Osteoblast (primary cell): ENCODE measurements at places on chromosomes 11 and 22. TPM values are rescaled to one million over a fixed set of nuclear protein-coding genes. Genes with fewer than 3 reads are reported as not detected.
A peak's percentile ranks its signal among the peaks of the same experiment; 100 is the strongest.

DNA sequence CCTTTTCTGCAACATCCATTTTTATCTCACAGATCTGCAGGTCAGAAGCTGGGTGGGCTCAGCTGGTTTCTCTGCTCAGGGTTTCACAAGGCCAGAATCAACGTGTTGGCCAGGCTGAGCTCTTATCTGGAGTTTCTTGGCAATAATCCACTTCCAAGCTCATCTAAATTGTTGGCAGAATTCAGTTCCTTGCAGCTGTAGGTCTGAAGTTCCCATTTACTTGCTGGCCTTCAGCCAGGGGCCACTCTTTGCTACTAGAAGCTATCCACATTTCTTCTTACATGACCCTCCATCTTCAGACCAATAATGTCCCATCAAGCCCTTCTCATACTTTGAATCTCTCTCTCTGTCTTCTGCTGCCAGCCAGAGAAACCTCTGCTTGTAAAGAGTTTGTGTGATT, 103.5 kb downstream of the WNT11 start:
- H3K4me1 ChIP-seq: no peaks in the 10 kb centered on the region
- no peaks in the 10 kb centered on the region for H3K36me3 ChIP-seq
- no peak overlapping the region for H3K27ac ChIP-seq

Gene RIN1
- total RNA-seq: 27.1 and 31.8 TPM in 2 replicates

Gene ST14
- under 0.01 TPM in 1 of 2 replicates, not detected in the other for total RNA-seq

Gene LAMTOR1
- 131 and 138 TPM in 2 replicates for total RNA-seq

Gene STK33
- 0.72 and 1.2 TPM in 2 replicates for total RNA-seq

- no peak overlapping the region for H3K27ac ChIP-seq
- no peak for DNase-seq
- no peaks in the 10 kb centered on the region for H3K4me1 ChIP-seq
- no peaks in the 10 kb centered on the region for H3K36me3 ChIP-seq
These were observed 8.4 kb downstream of the FXYD6 start for GRCh38 chr11:117868088-117868487.

Gene PARVB
- total RNA-seq: 24.5 and 29.3 TPM in 2 replicates

- no peaks in the 10 kb centered on the region for H3K4me1 ChIP-seq
- no peak overlapping the region for H3K4me3 ChIP-seq
- no peaks in the 10 kb centered on the region for H3K27me3 ChIP-seq
- no peak overlapping the region for H3K27ac ChIP-seq
These were observed 74.6 kb downstream of the CASP12 start for GRCh38 chr11:104823657-104824056.

Gene SC5D
- 63.7 and 93.7 TPM in 2 replicates for total RNA-seq

- H3K27me3 ChIP-seq: peaks cover 11% of the 10 kb centered on the region
- H3K4me1 ChIP-seq: no peaks in the 10 kb centered on the region
- no peak overlapping the region for H3K27ac ChIP-seq
- peak; percentile 4 for DNase-seq
These were observed 8.9 kb upstream of the FXYD2 start for GRCh38 chr11:117833401-117833891.

DNA sequence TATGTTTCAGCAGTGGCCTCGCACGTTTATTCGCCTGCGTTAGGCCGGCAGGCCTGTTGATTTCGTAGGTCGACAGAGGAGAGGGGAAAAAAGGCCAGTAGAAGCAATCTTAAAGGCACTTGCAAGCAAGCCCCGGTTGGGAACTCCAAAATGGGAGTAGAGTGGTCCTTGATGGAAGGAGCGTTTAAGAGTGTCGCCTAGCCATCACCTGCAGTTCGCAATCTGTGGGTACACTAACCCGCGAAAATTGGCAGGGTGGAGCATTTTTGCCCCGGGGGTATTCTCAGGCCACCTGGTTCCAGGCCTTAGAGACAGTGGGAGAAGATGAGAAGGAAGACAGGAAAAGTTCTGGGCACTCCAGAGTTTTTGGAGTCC, 1.1 kb downstream of the EWSR1 start:
- peak overlapping the region; percentile 100 for H3K27ac ChIP-seq
- H3K36me3 ChIP-seq: peaks cover 51% of the 10 kb centered on the region
- peak; percentile 49 for DNase-seq
- H3K4me1 ChIP-seq: peaks cover 48% of the 10 kb centered on the region
- H3K27me3 ChIP-seq: no peaks in the 10 kb centered on the region
- peak overlapping the region; percentile 98 for H3K4me3 ChIP-seq

DNA sequence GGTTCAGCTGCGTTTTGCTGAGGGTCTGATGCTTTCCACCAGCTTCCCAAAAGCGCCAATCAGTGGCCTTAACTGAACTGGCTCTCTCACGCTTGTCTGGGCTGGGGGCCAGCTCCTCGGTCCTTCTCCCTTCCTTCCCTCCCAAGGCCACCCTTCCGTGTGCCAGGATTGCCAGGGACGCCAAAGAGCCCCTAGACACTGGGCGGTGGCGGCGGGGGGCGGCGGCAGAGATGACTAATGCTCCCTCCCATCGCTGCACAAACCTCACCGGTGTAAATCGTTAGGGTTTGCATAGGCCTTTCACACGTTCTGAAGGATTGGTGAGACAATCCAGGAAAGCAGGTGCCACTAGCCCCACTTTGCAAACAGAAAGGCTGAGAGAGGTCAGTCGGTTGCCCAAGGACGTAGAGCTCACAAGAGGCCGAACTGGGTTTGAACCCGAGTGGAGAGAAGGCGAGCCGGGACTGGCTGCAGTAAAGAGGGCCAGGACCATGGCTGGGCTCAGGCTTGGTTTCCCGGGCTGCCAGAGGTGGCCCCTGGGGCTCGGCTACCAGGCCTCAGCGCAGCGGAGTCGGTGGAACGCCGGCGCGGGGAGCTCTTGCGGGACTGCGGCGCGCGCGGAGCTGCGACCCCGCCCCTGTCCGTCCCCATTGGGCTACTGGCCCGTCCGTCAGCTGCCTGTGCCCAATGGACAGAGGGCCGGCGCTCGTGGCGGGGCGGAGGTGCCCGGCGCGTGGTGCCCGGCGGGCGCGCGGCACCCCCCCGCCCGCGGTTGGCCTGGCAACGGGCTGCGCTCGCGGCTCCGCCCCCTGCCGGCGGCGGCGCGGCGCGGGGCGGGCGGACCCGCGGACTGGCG, 589 bp upstream of the GNAZ start:
- peaks cover 3% of the 10 kb centered on the region for H3K27me3 ChIP-seq
- no peak overlapping the region for H3K27ac ChIP-seq
- peak overlapping the region; percentile 71 for H3K4me3 ChIP-seq
- DNase-seq: peak; percentile 100
- no peaks in the 10 kb centered on the region for H3K36me3 ChIP-seq

Gene ROBO4
- total RNA-seq: 0.36 and 0.59 TPM in 2 replicates

GRCh38 chr22:38830026-38830844, 13.6 kb downstream of the NPTXR start:
- H3K27me3 ChIP-seq: no peaks in the 10 kb centered on the region
- H3K27ac ChIP-seq: no peak overlapping the region
- peaks cover under 1% of the 10 kb centered on the region for H3K4me1 ChIP-seq
- H3K4me3 ChIP-seq: no peak overlapping the region
- DNase-seq: peak; percentile 18

DNA sequence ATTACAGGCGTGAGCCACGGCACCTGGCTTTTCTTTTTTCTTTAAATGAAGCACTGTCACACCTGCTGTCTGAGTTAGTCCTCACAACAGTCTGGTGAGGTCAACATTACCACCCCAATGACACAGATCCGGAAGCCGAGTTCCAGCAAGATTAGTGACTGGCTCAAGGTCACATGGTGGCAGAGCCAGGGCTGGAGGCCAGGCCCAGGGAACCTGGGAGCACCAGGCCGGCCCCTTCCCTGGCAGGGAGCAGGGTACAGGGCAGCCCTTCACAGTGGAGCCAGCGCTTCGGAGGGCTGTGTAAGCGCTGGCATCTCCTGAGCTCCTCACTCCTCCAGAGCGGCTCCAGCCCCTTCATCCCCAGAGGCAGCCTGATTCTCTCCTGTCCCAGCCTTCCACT, 118.7 kb downstream of the ST3GAL4 start:
- H3K4me3 ChIP-seq: no peak overlapping the region
- no peaks in the 10 kb centered on the region for H3K4me1 ChIP-seq
- no peaks in the 10 kb centered on the region for H3K27me3 ChIP-seq
- no peak overlapping the region for H3K27ac ChIP-seq

Gene SIRT3
- 10.9 and 11.2 TPM in 2 replicates for total RNA-seq

Gene NNMT
- total RNA-seq: 1,091 and 1,196 TPM in 2 replicates

DNA sequence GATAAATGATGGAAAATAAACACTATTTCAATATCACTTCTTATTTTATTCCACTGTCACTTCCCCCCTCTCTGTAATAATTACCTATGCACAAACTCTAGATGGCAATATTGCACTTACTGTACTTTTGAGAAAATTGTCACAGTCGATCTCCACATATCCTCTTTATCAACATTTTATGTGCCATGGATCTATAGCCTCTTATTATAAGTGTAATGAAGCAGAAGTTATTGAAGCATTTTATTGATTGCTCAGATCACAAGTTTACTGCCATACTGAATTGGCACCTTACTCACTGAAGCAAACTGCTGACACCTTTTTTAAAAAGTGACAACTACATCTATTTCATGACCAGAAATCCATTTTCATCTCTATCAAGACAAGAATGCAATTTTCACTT, 133.4 kb downstream of the DCDC1 start:
- H3K4me3 ChIP-seq: no peak overlapping the region
- no peak overlapping the region for H3K27ac ChIP-seq
- H3K36me3 ChIP-seq: no peaks in the 10 kb centered on the region
- H3K4me1 ChIP-seq: no peaks in the 10 kb centered on the region
- no peak for DNase-seq

DNA sequence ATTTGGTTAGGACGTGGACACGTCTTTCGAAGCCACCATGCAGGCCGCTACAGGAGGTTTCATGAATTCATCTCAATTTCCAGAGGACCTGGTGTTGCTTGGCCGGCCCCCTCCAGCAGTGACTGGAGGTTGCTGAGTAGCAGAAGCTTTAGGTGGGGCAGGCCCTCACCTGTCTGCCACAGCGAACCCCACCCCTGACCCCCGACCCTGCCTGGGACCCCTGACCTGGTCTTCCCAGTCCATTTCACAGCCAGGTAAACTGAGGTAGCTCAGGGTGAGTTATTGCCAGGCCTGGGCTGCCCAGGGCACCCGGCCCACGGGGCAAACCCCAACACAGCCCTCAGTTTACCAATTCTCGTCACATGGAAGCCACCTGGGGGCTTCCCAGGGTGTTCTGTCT, 39.1 kb upstream of the SMIM38 start:
- no peaks in the 10 kb centered on the region for H3K4me1 ChIP-seq
- peak; percentile 17 for DNase-seq
- H3K27me3 ChIP-seq: peaks cover 30% of the 10 kb centered on the region
- no peak overlapping the region for H3K4me3 ChIP-seq
- no peaks in the 10 kb centered on the region for H3K36me3 ChIP-seq

Gene MYEOV
- total RNA-seq: 0.88 and 1.4 TPM in 2 replicates

DNA sequence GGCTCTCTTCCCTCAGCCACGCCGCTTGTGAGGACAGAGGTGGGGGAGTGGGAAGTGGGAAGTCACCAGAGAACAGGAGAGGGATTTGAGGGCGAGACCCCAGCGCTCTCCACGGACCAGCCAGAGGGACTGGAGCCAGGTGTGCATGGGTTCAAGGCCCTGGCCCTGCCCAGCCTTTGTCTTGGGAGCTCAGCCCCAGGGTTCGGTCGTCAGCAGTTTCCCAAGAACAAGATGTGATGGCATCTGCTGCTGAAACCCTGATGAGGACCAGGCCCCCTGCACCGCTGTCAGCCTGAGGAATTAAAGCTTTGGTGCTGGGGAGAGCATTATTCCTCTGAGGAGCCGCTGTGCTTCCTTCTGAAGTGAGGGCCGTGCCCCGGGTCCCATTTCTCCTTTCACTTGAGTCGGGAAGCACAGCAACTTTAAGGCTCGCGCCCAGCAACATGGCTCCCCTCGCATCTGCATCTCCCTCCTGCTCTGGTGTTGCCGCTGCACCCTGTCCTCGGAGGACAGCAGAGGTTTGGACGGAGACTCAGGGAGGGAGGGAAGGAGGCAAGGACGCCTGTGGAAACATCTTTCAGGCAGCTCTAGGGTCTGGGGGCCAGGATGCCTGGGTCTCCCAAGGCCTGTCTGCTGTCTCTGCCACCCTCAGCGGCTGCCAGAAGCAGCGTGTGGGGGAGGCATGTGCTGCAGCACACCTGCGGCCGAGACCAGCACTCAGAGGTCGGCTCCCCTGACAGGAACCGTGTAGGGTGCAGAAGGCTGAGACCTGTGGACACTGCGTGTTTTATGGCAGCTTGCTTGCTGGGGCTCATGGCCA, 3.8 kb downstream of the IFITM5 start:
- no peaks in the 10 kb centered on the region for H3K36me3 ChIP-seq
- H3K4me1 ChIP-seq: no peaks in the 10 kb centered on the region
- H3K4me3 ChIP-seq: no peak overlapping the region
- H3K27ac ChIP-seq: no peak overlapping the region

- peak; percentile 46 for DNase-seq
- no peaks in the 10 kb centered on the region for H3K36me3 ChIP-seq
- H3K4me1 ChIP-seq: no peaks in the 10 kb centered on the region
- H3K4me3 ChIP-seq: no peak overlapping the region
- no peak overlapping the region for H3K27ac ChIP-seq
These were observed 35.1 kb upstream of the MUC5AC start for GRCh38 chr11:1122664-1123002.

DNA sequence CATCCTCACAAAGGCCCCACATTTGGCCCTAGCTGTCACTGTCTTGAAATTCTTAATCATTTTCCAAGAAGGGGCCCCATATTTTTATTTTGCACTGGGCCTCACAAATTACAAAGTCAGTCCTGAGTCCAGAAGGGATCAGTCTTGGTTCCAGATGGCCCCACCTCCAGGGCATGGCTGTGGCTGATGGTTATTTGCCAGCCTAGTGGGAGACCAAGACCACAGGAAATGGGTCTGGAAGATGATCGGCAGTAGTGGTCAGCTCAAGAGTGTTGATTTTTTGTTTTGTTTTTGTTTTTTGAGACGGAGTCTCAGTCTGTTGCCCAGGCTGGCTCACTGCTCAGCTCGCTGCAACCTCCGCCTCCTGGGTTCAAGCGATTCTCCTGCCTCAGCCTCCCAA, 47.1 kb upstream of the EMID1 start:
- no peaks in the 10 kb centered on the region for H3K4me1 ChIP-seq
- no peak overlapping the region for H3K4me3 ChIP-seq
- no peak overlapping the region for H3K27ac ChIP-seq
- no peaks in the 10 kb centered on the region for H3K36me3 ChIP-seq
- H3K27me3 ChIP-seq: no peaks in the 10 kb centered on the region

Gene MPEG1
- total RNA-seq: under 0.01 and 0.36 TPM in 2 replicates

Gene DEPDC7
- 13.3 and 14.5 TPM in 2 replicates for total RNA-seq

Gene PRG3
- total RNA-seq: not detected in 2 replicates

Gene PHOX2A
- total RNA-seq: not detected in 2 replicates

Gene APOL5
- total RNA-seq: not detected in 2 replicates

Gene MMP13
- 1.8 and 2.5 TPM in 2 replicates for total RNA-seq

DNA sequence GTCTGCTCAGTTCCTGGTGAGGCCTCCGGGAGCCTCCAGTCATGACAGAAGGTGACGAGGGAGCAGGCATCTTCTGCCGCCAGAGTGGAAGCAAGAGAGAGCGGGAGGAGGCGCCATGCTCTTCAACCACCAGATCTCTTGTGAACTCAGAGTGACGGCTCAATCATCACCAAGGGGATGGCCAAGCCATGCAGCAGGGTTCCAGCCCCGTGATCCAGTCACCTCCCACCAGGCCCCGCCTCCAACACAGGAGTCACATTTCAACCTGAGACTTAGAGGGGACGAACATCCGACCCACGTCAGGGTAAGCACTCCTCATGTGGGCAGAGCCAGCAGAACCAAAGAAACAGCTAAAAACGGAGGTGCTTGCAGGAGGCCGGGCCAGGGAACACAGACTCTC, 1470.5 kb downstream of the BRD1 start:
- H3K27ac ChIP-seq: no peak overlapping the region
- DNase-seq: no peak
- no peaks in the 10 kb centered on the region for H3K4me1 ChIP-seq
- H3K36me3 ChIP-seq: no peaks in the 10 kb centered on the region
- H3K4me3 ChIP-seq: no peak overlapping the region

- DNase-seq: no peak
- H3K4me3 ChIP-seq: peak overlapping the region; percentile 92
- peaks cover 33% of the 10 kb centered on the region for H3K4me1 ChIP-seq
- peak overlapping the region; percentile 98 for H3K27ac ChIP-seq
- H3K27me3 ChIP-seq: no peaks in the 10 kb centered on the region
These were observed 2.5 kb downstream of the USP47 start for GRCh38 chr11:11844272-11844671.

Gene TUB
- total RNA-seq: 19.2 and 23.5 TPM in 2 replicates
